HT1080 (cell line): ENCODE measurements at places on chromosomes 7 and 10. TPM values are rescaled to one million over a fixed set of nuclear protein-coding genes. Genes with fewer than 3 reads are reported as not detected.

NKX1-2 gene
- total RNA-seq, result 0.05 TPM in 1 of 2 replicates, not detected in the other

GRCh38 chr7:80372415-80372814, 139.4 kb downstream of the GNAT3 start:
- DNase-seq, result no peak

DNA sequence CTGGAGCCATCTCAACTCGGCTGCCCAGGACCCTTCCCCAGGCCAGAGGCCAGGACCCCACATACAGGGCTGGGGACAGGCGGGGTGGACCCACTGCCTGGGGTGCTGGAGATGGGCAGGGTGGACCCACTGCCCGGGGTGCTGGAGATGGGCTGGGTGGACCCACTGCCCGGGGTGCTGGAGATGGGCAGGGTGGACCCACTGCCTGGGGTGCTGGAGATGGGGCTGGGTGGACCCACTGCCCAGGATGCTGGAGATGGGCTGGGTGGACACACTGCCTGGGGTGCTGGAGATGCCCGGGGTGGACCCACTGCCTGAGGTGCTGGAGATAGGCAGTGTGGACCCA, 32.4 kb upstream of the FOXL3 start:
- DNase-seq, result no peak

DNA sequence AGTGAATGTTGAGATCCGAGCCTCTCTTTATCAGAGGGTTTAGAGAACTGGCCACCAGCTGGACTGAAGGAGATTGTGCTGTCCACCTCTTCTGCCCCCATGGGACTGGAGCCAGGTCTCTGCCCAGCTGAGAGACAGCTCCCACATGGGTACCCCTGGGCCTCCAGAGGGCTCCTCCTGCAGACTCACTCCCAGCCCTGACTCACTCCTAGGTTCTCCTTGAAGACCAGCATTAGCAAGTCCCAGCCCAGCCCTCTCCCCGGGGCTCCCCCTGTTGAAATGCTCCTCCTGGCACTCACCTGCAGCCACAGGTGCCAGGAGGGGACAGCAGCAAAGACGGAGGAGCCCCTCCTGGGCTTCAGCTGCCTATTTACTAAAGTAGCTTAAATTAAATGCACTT, 126.9 kb downstream of the CXCL12 start:
- DNase-seq, result no peak
